ENCODE measurements at places on chromosomes 7 and 10.

DNA sequence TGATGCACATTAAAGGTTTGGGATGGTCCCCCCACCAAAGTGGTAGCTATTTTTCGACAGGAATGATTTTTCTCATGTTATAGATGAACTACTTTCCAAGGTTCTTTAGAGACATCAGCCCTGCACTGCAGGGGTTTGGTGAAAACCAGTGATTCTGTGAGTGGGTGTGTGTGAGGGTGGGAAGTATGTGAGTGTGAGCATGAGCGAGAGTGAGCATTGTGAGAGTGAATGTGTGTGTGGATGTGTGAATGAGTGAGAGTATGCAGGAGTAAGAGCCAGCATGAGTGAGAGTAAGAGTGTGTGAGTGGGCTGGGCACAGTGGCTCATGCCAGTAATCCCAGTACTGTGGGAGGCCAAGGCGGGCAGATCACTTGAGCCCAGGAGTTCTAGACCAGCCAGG, 75.0 kb downstream of the GOLGA7B start:
- no peak for DNase-seq

- DNase-seq = no peak
These were observed 5.7 kb downstream of the RARRES2 start for GRCh38 chr7:150335774-150336112.

GRCh38 chr10:55001422-55001821, 200.4 kb upstream of the PCDH15 start:
- DNase-seq = no peak

DNA sequence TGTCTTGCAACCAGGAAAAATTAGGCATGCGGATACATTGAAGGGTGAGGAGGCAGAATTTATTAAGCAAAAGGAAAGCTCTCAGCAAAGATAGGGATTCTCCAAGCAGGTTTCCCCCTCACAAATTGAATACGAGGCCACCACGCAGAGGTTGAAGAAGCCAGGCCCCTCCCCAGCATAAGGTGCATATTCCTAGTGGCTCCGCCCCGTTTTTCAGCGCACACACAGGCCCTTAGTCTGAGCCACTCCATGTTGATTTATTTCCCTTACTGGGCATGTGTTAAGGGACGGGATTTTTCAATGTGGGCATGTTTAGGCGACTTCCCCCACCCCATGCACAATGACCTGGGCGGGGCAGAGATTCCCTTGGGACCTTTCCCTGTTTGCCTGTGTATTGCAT, 24.9 kb downstream of the PPP2R2D start:
- no peak for DNase-seq

GRCh38 chr10:536371-536925, 153.0 kb downstream of the DIP2C start:
- DNase-seq = peak; percentile 71

All from IMR-90 (cell line).